Central memory CD8-positive, alpha-beta T cell (primary cell): ENCODE measurements at places on chromosomes 4 and X.

GRCh38 chr4:106270736-106271135 lies 45.3 kb downstream of the TBCK start:
- no peak for DNase-seq

DNA sequence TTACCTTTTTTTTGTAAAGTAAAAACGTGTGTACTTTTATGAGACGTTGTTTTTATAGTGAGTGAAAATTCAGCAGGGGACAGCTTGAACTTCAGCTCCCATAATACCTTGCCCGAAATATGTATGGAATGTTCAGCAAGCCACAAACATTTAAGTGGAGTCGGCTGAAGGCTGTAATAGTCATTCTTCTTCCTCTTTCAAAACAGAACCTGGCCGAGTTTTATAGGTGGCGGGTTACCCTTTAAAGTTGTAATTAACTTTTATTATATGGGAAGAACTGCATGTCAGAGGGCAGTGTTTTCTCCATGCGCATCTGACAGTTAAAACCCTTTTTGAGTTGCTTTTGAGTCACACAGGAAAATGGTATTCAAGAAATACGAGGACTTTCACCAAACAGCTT lies 50.7 kb downstream of the CLDN34 start:
- DNase-seq: no peak

GRCh38 chr4:153170407-153170806 lies 33.8 kb upstream of the TRIM2 start:
- no peak for DNase-seq

- DNase-seq: no peak
Measured at GRCh38 chrX:84907324-84907968, 96.2 kb upstream of the APOOL start.

GRCh38 chr4:89619206-89619962 lies 217.6 kb downstream of the SNCA start:
- DNase-seq: no peak

- DNase-seq: no peak
Measured at GRCh38 chr4:25308306-25308705, 4.3 kb upstream of the ZCCHC4 start.

GRCh38 chrX:117511379-117511778 lies 605.2 kb downstream of the KLHL13 start:
- no peak for DNase-seq
